Endothelial cell (in vitro differentiated cells): ENCODE measurements at places on chromosomes 7 and 10. TPM values are rescaled to one million over a fixed set of nuclear protein-coding genes. Genes with fewer than 3 reads are reported as not detected.

DNA sequence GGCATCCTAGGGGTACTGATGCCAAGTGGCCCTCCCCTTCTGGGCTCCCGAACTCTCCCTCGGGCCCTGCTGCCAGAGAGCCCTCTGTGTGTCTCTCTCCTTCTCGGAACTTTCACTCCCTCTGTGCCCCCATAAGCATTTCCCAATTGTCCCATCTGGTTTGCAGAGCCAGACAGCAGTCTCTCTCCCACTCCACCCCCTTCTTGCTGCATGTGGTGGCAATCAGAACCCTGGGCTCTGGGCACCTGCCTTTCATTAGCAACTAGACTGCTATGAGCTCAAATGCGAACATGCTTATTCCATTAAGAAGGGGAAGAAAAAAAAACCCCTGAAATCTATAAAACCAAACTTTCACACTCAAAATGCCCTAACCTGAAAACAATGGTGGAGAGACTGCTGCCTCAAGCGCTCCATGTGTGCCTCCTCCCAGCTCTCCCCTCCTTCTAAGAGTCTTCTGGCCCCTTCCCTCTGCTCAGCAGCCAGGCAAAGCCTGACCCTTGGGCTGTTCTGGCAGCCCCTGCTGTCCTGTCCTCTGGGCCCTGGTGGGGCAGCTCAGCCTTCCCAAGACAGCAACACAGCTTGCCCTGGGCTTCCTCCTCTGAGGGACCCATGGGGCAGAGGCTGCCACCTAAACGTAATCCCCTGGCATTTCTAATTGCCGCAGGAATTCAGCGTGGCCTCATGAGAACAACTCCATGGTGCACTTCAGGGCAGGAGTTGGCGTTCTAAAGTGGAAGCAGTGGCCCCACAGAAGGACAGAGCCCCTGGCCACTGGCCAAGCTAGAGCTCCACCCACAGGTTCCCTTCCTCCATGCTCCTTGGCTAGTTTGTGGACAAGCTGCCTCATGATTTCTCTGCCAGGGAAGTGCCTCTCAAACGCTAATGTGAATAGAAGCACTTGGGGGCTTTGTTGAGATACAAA, 415.4 kb downstream of the PLXNA4 start:
- no peak for DNase-seq

- DNase-seq, result no peak
Observed at GRCh38 chr10:15763006-15763405, 43.3 kb upstream of the ITGA8 start.

- DNase-seq, result no peak
Observed at GRCh38 chr7:156751319-156751718, 110.7 kb downstream of the RNF32 start.

- no peak for DNase-seq
Observed at GRCh38 chr10:74977913-74978847, 133.3 kb upstream of the SAMD8 start.

- DNase-seq, result no peak
Observed at GRCh38 chr10:27344568-27345454, 104.2 kb upstream of the ACBD5 start.

DNA sequence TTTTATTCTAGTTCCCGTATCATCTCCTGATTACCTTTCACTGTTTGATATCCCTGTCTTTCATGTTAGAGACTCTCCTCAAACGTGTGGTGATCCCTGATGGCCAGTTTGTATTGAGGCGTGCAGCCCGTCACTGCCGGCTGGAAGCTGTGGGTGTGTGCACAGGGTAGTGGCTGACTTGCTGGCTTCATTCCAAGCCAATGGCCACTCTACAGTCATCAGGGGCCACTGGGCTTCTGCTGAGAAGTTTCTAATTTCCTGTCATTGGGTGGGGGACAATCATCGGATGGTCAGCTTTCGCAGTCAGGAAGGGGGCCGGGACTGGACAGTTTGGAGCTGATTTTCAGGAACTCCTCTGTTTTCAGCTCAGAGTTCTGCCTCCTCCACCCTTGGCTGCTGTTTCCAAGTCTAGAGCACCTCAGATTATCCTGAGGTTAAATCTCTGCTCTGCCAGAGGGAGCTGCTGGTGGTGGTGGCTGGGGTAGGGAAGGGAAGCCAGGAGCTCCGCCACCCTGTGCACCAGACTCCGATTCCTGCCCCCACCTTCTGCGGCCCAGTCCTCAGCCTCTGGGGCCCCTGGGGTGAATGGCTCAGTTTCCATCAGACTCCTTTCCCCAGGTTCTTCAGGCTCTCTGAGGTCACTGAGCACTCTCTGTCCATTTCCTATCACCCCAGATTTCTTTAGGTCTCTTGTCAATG, 34.9 kb downstream of the BAIAP2L1 start:
- DNase-seq, result no peak

DNA sequence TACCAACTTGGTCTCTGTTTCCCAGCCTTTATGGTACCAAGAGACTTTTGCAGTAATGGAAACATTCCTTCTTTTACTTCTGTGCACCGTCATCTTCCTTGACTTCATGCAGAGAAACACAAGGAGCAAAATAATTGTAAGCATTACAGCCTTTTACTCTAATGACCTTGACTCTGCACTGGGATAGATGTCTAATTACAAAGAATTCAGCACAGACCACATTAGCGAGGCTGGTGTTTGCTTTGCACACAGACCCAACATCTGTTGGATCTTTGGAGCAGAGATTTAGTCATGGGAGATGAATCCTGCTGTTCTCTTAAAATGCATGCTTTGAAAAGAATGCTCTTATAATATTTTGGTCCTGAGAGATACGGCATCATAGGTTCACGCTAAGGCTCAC, 261.6 kb downstream of the TWIST1 start:
- no peak for DNase-seq

DNA sequence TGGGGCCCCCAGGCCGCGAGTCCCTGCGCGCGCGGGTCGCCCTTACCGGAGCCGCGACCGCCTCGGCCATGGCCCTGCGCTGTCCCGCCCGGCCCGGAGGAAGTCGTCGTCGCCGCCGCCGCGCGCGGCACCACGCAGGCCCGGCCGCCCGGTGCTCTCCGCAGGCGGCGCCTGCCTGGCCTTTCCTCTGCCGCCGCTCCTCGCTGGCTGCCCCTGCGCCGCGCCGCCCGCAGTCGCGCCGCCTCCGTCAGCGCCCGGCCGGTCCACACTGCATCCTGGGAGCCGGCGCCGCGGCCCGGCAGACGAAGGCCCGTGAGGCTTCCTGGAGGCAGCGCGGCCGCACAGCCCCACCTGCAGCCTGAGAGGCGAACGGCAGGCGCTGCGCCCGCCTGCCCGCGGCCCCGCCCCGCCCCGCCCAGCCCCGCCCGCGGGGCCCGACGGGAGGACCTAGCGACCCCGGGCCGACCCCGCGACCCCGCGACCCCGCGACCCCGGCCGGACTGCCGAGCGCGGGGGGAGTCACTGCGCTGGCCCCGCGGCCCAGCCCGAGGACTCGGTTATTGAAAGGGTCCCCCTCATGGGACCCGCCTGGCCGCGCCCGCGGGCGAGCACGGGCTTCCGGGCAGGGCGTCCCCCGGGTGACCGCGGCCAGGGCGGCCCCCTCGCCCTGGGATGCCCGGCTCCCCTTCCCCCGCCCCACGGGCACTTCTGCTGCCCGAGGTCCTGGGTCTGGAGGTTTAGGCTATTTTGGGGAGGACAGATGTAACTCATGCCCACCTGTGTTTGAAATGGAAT, at the start of gene ZNF746:
TSS of gene ZNF746 (minus strand) at position 343 of the 795 bp plus-strand sequence. CDS start at position 70, 273 bp downstream.
- DNase-seq, result peak; percentile 84

DNA sequence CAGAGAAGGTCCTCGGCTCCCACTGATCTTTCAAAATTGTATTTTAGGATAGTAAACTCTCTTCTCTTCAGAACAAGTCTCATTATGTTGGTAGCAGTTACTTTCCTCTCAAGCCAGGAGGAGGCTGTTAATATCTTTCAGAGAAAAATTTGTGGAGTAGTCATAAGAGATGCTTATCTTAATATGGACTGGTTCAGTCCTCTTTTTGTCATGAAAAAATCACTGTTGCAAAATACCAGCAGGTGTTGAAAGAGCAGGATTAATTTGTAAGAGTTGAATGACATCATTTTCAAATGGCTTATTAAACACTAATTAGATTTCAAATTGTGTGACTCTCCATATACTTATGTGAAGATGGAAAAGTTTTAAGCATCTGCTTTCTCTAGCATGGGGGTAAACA, 662.5 kb downstream of the POM121L12 start:
- no peak for DNase-seq

DNA sequence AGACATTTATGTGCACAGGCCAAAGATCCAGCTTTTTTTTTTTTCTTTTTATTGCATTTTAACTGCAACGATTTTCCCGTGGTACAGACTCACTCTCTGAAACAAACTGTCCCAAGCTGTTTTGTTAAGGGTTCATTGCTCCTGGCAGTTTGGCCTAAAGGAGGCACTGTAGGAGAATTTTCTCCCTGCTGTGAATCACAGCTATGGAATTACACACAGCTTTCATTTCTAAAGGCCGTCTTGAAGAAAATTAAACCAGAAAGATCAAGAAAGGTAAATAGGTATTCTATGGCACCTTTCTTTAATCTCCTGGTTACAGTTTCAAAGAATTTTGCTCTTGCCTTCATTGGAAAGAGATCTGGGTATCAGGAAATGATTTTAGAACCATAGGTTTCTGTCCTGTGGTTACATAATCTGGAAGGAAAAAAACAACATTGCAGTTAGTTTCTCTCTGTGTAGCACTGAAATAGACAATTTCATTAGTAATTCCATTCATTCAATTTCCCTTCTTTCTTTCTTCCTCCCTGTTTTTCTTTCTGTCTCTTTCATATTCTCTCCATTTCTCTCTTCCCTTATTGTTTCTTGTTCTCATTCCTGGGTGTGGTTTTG, 51.2 kb downstream of the PDK4 start:
- peak; percentile 40 for DNase-seq

DNA sequence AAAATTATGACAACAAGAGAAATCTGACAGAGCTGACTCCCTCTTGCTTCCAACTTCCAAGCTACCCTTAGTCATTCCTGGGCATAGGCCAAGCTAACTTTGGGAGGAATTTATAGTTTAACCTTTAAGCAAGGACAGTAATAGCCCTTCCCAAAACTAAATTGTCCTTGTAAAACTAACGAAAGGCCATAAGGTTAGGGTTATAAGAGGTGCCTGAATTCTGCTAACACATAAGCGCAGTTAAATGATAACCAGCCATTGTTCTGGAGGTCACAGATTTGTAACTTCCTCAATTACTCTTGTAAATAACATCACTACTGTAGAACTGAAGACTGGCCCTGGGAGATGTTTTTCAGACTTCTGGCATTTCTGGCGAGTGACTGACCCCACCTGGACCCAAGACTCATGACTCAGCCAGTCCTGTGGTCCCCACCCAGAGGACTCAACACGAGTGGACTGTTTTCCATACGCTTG, 481.2 kb downstream of the KCNMA1 start:
- no peak for DNase-seq

- DNase-seq, result no peak
Observed at GRCh38 chr7:16271990-16272665, 149.2 kb downstream of the CRPPA start.

The ZCCHC24 gene
- total RNA-seq, result 60.0 TPM
